ENCODE measurements at places on chromosomes 1 and 21.
A peak's percentile ranks its signal among the peaks of the same experiment; 100 is the strongest.

- peak; percentile 80 for DNase-seq
Measured at GRCh38 chr1:226679853-226680516, 59.1 kb downstream of the ITPKB start.

DNA sequence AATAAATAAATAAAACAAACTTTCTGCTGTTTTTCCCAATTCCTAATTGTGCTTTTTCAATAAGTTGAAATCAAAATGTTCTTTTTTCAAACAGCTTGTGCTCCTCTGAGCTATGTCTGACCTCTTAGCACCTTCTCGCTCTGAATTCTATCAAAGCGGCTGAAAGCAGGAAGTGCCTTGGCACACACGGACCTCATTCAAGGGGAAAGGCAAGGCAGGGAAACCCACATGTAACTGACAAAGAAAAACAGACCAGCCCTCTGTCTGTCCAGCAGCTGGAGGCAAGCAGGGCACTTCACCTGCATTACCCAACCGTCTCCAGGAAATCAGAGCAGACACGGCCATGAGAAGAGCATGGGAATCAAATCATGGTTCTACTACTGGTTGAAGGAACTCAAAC is 56.7 kb downstream of the PLPP3 start:
- DNase-seq, result no peak

GRCh38 chr1:50424045-50424883 is 1.0 kb upstream of the DMRTA2 start:
- no peak for DNase-seq

GRCh38 chr21:41156142-41156541 is 11.8 kb upstream of the BACE2 start:
- DNase-seq, result no peak

GRCh38 chr1:27876341-27877114 is 4.2 kb downstream of the THEMIS2 start:
- no peak for DNase-seq

DNA sequence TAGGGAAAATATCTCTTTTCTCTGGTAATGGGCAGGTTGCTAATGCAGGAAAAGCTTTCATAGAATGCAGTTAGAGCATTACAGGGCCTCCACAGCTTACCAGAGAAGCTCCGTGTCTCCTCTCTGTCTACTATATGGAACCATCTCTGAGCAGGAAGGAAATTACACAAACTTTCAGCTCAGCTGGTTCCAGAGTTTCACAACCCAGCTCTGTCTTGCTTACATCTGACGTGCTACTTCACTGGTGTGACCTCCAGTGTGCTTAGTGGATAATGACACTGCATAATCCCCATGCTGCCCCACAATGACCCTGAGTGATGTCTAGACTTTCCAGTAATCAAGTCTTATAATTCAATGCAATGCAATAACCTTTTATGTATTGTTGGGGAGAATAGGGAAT is 4.3 kb upstream of the FGGY start:
- no peak for DNase-seq

- DNase-seq, result peak; percentile 20
Measured at GRCh38 chr1:28926629-28927265, 12.4 kb downstream of the EPB41 start.

DNA sequence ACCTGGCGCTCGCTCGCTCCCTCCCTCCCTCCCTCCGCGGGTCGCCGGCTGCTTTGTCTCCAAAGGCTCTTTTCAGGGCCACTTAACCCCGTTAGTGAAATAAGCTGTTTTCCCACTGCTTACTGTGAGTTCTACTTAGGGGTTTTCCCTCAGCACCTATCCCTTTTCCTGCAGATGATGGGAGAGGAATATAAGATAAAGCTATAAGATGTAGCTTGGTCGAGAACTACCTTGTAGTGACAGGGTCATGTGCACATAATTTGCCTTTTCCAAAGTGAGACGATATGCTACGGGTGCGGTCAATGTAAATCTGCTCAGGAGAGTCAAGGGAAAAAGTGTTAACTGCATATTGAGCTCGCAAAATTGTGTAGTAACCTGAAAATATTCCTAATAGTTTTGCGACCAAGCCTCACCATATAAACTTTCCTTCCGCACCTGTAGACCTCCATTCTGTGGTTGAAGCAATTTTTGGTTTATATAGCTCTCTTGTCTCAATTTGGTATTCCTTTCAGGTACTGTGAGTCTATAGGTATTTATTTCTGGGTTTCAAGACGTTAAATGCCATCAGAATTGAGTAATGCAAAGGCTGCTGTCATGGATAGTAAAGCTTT is 55.8 kb upstream of the BOLA1 start:
- DNase-seq, result no peak

DNA sequence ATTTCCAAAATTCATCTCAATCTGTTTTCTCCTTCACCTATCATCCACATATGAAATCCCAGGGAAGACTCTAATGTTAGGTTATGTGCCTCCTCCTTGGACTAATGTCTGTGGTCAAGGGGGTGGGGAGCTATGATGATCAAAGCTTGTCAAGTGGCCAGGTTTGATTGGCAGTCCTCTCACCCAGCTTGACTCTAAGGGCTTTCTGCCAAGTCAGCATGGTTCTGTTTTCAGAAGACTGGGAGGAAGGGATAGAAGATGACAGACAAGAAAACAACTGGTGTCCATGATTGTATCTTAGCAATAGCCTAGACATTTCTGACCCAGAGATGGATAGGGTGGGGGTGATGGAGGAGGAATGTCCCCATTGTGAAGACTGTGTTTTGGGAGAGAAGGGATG is 9.1 kb upstream of the THEM5 start:
- DNase-seq, result no peak

DNA sequence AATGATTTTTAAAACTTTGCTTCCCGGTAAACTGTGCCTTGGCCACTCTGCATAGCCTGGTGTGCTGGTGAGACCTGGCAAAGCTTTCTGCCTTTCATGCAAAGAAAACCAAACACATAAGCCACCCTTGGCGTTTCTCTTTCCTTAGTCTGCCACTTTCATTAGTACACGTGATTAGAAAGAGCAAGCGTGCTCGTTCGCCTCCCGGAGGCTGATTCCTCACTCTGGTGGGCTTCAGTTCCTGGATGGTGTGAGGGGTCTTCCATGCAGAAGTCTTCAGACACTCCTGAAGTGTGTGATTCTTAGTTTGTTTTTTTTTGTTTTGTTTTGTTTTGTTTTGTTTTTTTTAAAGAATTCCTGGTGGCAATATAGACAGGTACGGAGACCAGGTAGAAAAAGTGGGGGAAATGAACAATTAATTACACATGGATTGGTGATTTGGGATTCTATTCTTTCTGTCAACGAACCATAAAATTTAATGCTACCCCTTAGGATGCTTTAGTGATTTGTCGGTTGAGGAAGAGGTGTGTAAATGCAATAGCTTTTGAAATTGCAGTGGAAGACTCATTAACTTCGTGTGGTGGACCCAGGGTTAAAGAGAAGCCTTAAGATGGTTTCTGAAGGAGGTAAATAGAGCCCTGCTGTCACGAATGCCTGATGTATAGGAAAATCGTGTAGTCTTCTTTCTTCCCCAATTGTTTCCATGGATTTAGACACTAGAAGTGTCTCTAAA is 2.1 kb downstream of the GALNT2 start:
- no peak for DNase-seq

GRCh38 chr1:244075247-244075722 is 24.2 kb downstream of the ZBTB18 start:
- DNase-seq, result no peak

- DNase-seq, result no peak
Measured at GRCh38 chr1:228402641-228403025, 4.0 kb downstream of the TRIM11 start.

GRCh38 chr1:110151175-110151669 is 928 bp downstream of the SLC6A17 start:
- no peak for DNase-seq

DNA sequence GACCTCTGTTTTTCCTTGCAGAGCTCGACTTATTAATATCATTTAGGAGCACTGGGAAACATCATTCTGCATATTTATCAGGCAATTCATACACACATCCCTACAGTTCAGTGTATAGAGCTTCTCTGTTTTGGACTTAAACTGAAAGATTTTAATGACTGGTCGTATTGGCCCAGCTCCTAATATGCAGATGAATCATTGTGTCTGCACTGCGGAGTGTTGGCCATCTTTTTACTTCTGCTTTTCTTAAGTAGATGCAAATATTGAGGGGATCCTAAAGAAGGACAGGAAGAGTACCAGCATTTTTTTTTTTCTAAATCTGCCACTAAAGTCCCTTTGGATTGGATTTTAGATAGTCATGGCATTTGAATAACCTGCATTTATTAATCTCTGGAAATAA is 154.8 kb downstream of the BACH1 start:
- DNase-seq, result no peak

- DNase-seq, result no peak
Measured at GRCh38 chr1:235775246-235775860, 91.4 kb downstream of the LYST start.

DNA sequence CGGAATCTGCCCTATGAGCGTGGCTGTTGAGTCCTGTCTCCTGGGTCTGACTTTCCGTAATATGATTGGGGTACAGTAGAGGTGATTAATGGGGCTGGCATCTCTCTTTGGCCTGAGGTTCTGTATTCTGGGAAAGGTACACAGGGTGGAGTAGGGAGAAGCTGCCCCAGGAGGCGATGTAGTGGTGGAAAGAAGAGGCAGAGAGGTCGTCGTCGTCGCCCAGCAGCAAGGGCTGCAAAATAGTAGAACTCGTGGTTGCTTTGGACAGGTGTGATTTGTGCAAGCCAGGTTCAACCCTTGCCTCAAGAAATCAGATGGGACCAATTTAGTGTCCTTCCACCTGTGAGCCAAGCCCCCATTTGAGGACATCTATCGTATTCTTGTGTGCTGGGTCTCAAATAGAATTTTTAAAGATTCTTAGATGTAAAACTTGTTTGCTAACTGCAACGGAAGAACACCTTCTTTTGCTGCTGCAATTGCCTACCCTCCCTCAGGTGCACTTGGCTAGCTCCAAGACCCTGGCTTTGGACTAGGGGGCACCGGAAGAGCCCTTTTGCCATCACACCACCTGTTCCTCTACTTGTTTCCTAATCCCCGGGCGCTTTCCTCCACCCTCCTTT is 1.3 kb upstream of the HMGN2 start:
- no peak for DNase-seq

GRCh38 chr1:160328184-160328583 is 14.9 kb downstream of the COPA start:
- DNase-seq, result no peak

GRCh38 chr1:163596541-163597258 is 274.9 kb downstream of the NUF2 start:
- DNase-seq, result no peak

GRCh38 chr1:4027492-4028138 is 127.5 kb upstream of the C1orf174 start:
- no peak for DNase-seq

GRCh38 chr1:39787468-39787867 is 1.2 kb downstream of the BMP8B start:
- DNase-seq, result no peak

DNA sequence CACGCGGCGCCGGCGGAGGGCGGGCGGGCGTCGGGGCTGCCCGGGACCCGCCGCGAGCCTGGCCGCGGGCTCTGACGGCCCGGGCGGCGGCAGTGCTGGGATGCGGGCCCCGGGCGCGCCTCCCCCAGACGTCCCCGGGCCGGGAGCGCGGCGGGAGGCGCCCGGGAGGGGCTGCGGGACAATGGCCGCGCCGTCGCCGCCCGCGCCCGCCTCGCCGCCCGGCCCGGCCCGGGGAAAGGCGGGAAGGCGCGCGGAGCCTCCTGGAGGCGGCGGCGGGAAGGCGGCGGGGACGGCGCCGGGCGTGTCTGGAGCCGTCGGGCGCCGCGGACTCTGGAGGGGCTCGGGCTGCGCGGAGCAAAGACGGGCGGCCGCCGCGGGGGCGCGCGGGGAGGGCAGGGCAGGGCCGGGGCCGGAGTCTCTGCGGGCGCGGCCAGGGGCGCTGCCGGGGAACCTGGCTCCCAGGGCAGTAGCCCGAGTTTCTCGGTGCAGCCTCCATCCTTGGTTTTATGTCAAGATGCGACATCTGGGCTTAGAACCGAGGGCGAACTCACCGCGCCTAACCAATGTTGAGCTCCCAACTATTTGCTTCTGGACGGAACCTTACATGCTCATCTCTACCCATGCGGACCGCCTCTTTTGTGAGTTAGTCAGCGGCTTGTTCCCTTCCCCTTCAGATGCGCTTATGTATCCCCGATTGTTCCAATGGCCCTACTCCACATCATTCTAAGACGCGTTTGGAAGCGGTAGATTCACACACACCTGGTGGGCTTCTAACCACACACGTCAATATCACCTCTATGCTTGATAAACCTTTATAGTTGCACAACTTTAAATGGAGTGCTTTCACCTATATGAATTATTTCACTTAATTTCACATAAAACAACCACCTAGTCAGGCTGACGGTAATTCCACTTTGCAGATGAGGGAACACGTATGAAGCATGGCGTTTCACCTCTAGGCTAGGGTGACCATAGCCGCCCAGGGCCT is 651 bp downstream of the ZBTB8A start:
- DNase-seq, result no peak

- no peak for DNase-seq
Measured at GRCh38 chr1:154533952-154534844, 24.3 kb downstream of the UBE2Q1 start.

- no peak for DNase-seq
Measured at GRCh38 chr1:190168893-190169280, 308.8 kb downstream of the BRINP3 start.

- no peak for DNase-seq
Measured at GRCh38 chr1:93620841-93621210, 60.8 kb downstream of the BCAR3 start.

DNA sequence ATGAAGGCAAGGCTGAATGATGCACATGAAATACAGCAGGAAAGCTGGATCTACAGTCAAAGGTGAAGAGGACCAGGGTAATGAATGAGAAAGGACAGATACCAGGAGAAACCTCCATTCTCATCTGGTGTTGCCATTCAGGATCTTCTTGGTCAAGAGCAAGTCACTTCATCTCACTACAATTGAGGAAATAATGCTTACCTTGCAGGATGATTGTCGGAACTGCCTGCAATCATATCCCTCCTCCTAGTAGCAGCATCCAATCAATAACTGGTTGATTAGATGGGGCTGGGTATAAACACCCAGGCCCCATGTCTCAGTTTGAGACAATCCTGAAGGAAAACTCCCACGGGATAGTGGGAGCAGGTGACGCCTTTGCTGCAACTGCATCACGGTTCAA is 194.8 kb upstream of the C8B start:
- DNase-seq, result no peak

DNA sequence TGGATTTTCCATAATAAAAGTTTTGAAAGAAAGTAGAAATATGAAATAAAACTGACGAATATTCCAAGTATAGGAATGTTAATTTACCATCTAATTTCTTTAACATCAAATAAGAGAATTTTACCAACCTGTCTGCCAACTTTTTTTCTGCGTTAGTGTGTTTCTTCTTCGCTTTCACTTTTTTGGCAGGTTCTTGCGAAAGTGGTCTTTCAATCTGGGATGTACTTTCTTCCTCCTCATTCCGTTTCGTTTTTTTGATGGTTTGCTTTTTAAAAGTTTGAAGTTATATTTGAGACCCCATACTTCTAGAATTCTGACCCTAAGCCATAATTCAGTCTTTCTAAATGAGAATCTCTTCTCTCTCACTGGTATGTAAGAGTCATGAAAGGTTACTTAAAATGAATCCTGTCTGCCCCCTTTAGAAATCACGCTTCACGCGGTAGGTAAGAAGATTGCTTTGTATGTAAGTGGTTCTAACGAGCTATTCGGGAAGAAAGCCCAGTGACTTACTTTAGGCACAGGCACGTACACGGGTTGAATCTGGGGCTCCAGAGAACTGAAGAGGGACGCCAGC is 580 bp downstream of the RBM34 start:
- peak; percentile 4 for DNase-seq

GRCh38 chr1:39925721-39926342 is 24.1 kb upstream of the MYCL start:
- DNase-seq, result no peak

GRCh38 chr1:107976836-107977235 is 11.9 kb upstream of the VAV3 start:
- no peak for DNase-seq

Data from stimulated activated CD8-positive, alpha-beta memory T cell treated with anti-CD3 and anti-CD28 coated beads, Interleukin-7, amount 100 ng/mL, for 4 hours (primary cell).